ENCODE measurements at places on chromosomes 2 and 18.

- no peak for DNase-seq
Measured at GRCh38 chr2:141555876-141556470, 574.8 kb downstream of the LRP1B start.

DNA sequence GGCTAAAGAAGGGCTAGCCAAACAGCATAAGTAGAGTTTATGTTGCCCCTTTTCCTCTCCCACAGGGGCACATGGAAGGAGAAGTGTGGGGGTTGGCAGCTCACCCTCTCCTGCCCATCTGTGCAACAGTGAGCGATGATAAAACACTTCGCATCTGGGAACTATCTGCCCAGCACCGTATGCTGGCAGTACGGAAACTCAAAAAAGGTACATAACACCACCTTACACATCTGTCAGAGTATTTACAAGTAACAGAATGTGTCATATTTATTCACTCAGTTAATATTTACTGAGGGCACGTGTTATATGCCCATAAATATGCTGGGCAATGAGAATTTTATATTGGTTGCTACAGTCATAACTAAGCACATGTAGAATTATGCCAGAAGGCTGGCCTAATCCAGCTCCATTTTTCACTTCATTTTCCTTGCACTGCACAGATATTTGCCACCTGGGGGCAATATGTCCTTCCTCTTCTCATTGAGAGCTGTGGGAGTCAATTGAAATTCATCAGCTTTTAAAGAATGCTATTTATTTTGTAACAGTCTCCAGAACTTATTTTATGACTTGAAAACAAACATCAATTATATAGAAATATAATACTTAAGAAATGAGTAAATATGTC lies 150.6 kb downstream of the RTN4 start:
- no peak for DNase-seq

- DNase-seq = no peak
Measured at GRCh38 chr2:189835855-189836558, 51.8 kb downstream of the PMS1 start.

- DNase-seq = no peak
Measured at GRCh38 chr2:7725850-7726242, 808.6 kb downstream of the RNF144A start.

DNA sequence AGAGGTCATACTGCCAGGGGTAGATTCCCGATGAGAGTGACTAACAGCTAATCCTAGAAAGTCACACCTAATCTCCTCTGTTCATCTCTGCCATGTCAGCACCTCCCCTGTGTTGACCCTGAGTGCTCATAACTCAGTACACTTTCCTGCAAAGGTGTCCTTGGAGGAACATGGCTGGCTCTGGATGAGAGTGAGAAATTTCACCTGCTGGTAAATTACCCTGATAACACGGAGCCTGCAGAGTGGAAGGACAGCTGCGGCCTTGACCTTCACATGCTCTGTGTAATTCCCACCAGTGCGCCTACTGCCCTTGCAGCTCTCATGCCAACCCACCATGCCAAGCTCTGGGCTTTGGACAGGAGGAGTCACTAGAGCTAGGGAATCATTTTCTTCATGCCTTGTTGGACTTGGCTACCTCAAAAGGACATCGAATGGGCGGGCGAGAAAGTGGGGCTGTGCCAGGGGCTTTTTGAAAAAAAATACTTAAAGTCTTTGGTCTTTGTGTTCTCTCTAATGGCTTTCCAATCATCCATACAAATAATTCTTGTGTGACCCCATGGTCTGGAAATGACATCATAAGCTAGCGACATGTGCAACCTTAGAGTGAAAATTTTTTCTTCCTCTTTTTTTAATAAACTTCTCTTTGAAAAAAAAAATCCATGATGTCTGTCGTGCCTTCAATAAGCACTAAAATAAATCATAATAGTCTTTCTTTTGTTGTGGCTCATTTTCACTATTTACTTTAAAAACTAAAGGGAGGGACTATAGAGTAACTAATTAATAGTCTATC lies 319.9 kb downstream of the MYCN start:
- DNase-seq = no peak

GRCh38 chr2:99451280-99451679 lies 38.5 kb downstream of the REV1 start:
- no peak for DNase-seq

GRCh38 chr2:235345745-235346144 lies 148.1 kb upstream of the AGAP1 start:
- no peak for DNase-seq

DNA sequence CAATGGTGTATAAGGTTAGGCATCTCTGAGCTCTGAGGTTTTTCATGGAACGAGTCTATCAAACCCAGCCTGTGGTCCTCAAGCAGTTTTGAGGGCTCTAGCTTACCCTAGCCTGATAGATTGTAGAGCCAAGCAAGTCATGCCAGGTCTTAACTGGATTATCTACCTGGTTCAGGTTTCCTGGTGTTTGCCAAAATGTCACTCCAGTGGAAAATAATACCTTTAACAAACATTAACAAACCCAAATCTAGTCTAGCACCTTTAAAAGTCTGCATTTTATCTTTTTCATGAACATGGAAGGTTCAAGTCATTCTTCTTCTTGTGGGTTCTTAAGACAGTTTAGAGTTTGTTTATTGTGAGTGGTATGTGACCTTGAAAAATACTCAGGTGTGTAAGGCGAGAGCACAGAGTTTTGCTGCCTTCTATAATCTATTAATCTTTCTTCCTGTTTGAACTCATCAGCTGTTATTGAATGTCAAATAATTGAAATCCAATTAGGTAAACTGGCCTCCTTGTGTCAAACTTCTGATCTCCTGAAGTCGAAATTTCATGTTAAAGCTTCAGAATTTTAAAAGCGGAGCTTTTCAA lies 13.4 kb upstream of the ADGRF3 start:
- DNase-seq = no peak

- no peak for DNase-seq
Measured at GRCh38 chr2:147214914-147215313, 629.9 kb upstream of the ACVR2A start.

DNA sequence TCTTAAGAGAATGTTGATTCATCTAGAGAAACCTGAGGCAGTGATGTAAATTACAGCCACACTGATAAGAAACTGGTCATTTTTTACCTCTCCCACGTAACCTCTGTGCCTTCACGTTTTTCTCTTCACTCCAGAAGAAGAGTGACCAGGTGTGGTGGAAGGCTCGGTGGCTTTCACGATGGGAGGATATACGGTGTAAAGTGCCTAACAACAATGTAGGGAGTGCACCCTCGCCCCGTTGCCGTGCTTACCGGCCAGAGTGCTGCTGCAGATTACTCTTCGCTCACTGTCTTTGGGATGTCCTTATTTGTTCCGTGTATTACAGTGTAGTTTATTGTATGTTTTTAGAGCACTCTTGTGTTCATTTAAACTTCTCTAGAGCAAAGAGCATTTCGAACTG lies 46.5 kb downstream of the NCK2 start:
- DNase-seq = no peak

DNA sequence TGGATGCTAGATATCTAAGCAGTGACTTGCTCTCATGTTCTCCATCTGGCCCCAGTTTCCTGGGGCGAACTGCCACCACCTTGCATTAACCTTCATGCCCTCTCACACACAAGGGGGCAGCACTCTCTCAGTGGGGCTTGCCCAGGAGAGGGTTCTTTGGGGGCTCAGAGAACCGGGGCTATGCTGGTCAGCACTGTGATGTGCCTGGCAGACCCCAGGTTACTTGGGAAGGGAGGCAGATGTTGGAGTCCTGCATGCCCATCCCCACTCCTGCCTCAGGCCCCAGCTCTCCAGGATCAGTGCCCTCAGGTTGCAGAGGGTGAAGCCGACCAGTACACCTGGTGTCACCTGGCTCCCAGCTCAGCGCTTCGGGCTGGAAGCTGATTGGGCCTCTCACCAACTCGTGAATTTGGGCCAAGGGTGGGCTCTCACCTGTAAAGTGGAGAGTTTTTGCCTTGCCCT lies 396.2 kb upstream of the HS6ST1 start:
- DNase-seq = no peak

GRCh38 chr18:9931146-9931545 lies 17.3 kb downstream of the VAPA start:
- DNase-seq = no peak

GRCh38 chr18:21682371-21683051 lies 22.1 kb downstream of the ABHD3 start:
- DNase-seq = no peak

- no peak for DNase-seq
Measured at GRCh38 chr2:176516051-176516602, 246.9 kb downstream of the MTX2 start.

DNA sequence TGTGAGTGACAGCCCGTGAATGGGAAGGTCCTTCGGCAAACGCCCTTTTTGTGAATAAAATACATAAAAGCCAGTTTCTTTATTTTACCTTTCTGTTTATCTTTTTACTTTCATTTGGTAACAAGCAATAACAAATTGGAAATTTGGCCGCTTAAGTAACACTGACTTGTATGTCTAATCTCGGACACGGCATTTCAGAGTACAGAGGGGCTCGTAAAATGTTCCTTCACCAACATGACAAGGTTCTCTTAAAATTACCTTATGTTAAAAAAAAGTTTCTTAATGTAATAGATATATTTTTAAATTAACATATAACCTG lies 558 bp upstream of the NEMP2 start:
- DNase-seq = no peak

GRCh38 chr18:68314403-68314802 lies 400.5 kb downstream of the TMX3 start:
- no peak for DNase-seq

GRCh38 chr2:216761133-216761532 lies 65.8 kb upstream of the IGFBP5 start:
- no peak for DNase-seq

DNA sequence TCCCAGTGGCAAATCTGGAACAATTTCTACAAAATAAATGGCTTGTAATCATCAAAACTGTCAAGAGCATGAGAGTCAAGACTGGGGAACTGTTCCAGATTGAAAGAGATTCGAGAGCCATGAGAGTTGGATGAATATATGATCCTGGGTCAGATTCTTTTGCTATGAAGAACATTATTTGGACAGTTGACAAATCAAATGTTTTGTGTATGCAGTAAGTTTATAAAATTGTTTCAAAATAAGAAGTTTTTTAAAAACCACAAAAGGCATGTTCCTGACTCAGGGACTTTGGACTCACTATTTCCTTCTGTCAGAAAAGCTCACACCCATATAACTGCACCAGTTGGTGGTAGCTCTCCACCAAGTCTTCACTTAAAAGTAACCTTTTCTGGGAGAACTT lies 38.5 kb downstream of the ROCK2 start:
- no peak for DNase-seq

GRCh38 chr18:56202678-56203077 lies 435.7 kb downstream of the TXNL1 start:
- DNase-seq = no peak

Measured in right lobe of liver (tissue), 6 donors.